ENCODE measurements at places on chromosomes 1 and 21. TPM values are rescaled to one million over a fixed set of nuclear protein-coding genes. Genes with fewer than 3 reads are reported as not detected.

Gene FBXO2
- total RNA-seq: 2.5 TPM

Gene ZNF593OS
- total RNA-seq: not detected

Gene NR5A2
- total RNA-seq: 37.1 TPM

Gene GREM2
- 7.4 TPM for total RNA-seq

Gene C1orf56
- 1.4 TPM for total RNA-seq

Gene THEMIS2
- total RNA-seq: 24.0 TPM

Gene S100A4
- total RNA-seq: 435 TPM

GRCh38 chr1:56399795-56400194, 179.6 kb downstream of the PLPP3 start:
- no peak for DNase-seq
- no peaks in the 10 kb centered on the region for H3K36me3 ChIP-seq
- H3K27ac ChIP-seq: no peak overlapping the region
- no peak overlapping the region for H3K4me3 ChIP-seq

DNA sequence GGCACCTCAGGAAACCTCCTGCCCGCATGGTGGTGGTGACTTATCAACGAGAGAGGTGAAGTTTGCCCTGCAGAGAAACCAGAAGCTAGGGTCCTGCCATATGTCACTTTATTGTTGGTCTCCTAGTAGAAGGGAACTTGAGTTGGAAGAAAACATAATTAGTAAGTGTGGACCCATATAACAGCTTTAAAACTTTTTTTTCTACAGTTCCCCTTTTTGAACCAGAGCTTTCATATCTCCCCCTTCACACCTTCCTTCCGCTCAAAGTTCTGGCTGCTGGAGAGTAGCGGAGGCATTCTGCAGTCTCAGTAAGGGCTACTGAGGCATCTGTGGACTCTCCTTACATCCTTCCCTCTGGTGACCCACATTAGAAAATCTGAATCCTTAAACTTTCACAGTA, 48.9 kb downstream of the PHC2 start:
- no peak overlapping the region for H3K27ac ChIP-seq
- no peak overlapping the region for H3K4me3 ChIP-seq
- no peak for DNase-seq
- no peaks in the 10 kb centered on the region for H3K27me3 ChIP-seq

DNA sequence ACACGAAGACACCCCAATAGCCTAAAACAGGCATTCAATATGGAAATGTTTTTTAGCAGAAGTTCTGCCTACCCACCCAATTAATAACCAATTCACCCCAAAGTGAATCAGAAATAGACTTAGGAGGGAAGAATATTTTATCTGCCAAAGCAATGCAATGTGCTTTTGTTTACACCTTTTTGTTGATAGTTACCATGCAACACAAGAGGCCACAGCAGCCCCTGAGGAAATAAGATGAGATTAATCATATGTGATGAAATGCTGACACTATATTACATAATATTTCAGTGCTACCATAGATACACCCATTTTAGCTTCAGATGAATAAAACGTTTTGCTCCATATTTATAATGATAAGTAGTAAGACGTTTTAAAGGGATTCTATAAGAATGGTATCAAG, 60.9 kb upstream of the RGS2 start:
- no peak overlapping the region for H3K4me3 ChIP-seq
- no peaks in the 10 kb centered on the region for H3K4me1 ChIP-seq
- no peaks in the 10 kb centered on the region for H3K27me3 ChIP-seq
- no peaks in the 10 kb centered on the region for H3K36me3 ChIP-seq
- no peak overlapping the region for H3K27ac ChIP-seq
